ENCODE measurements at places on chromosomes 2 and 18. TPM values are rescaled to one million over a fixed set of nuclear protein-coding genes. Genes with fewer than 3 reads are reported as not detected.

LBX2 gene
- total RNA-seq = not detected

REG3G gene
- total RNA-seq = not detected

POTEI gene
- not detected for total RNA-seq

SERPINB12 gene
- not detected for total RNA-seq

RSAD2 gene
- total RNA-seq = 2.1 TPM

ANKRD53 gene
- not detected for total RNA-seq

C2orf66 gene
- 0.51 TPM for total RNA-seq

EPB41L3 gene
- total RNA-seq = 39.5 TPM

CRYBA2 gene
- total RNA-seq = 6.4 TPM

GPATCH11 gene
- total RNA-seq = 5.2 TPM

ITGA6 gene
- total RNA-seq = 204 TPM

NCKAP5 gene
- 3.2 TPM for total RNA-seq

IL36RN gene
- not detected for total RNA-seq

SLC8A1 gene
- total RNA-seq = 1.6 TPM

AMER3 gene
- not detected for total RNA-seq

TOGARAM2 gene
- total RNA-seq = not detected

PFN4 gene
- 0.44 TPM for total RNA-seq

KCNE4 gene
- not detected for total RNA-seq

SLC9A4 gene
- 0.04 TPM for total RNA-seq

NAT8 gene
- not detected for total RNA-seq

NXPH2 gene
- total RNA-seq = not detected

ACTG2 gene
- 3.8 TPM for total RNA-seq

SLC14A1 gene
- total RNA-seq = 6.9 TPM

BMP10 gene
- total RNA-seq = not detected

LGALSL gene
- total RNA-seq = 12.1 TPM

HES6 gene
- 19.6 TPM for total RNA-seq

CREG2 gene
- total RNA-seq = 40.0 TPM

RMDN2 gene
- total RNA-seq = 2.4 TPM

FOXI3 gene
- total RNA-seq = not detected

MAP2 gene
- 2.1 TPM for total RNA-seq

SERPINB2 gene
- 9.9 TPM for total RNA-seq

KANSL3 gene
- 30.6 TPM for total RNA-seq

UGT1A10 gene
- not detected for total RNA-seq

NOL4 gene
- total RNA-seq = not detected

UGT1A4 gene
- total RNA-seq = not detected

DOK6 gene
- total RNA-seq = not detected

MTX2 gene
- 54.5 TPM for total RNA-seq

COLEC12 gene
- total RNA-seq = not detected

ZC3H8 gene
- total RNA-seq = 17.0 TPM

DSC2 gene
- 4.8 TPM for total RNA-seq

ATP8B1 gene
- total RNA-seq = 18.4 TPM

CNDP1 gene
- total RNA-seq = not detected

SLC38A11 gene
- total RNA-seq = 0.36 TPM

ALPG gene
- total RNA-seq = 0.18 TPM

EFR3B gene
- total RNA-seq = 4.6 TPM

PJVK gene
- 1.6 TPM for total RNA-seq

ZSWIM2 gene
- total RNA-seq = not detected

NFE2L2 gene
- 24.2 TPM for total RNA-seq

Measured in PC-3 (cell line).